ENCODE measurements at places on chromosomes 7 and 10.

- DNase-seq = no peak
These were observed 54.9 kb downstream of the LRGUK start for GRCh38 chr7:134182078-134182477.

DNA sequence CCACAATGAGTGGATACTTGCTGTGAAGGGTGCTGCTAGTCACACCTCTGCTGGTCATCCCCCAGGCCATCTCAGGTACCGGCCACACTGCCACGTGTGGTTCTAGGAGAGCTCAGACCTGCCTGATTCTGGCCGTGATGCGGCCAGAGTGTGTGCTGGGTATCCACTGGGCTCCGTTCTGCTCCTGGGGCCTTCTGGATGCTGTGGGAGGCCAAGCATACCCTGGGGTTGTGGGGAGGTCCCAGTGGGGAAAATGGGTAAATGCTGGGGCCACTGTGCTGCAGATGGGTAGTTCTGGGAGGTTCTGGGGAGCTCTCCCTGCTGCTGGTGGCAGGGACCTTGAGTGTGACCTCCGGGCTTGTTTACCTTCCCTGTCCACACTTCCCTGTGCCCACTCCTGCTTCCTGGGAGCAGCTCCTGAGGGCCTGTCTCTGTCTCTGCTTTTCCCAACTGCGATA, 318.4 kb downstream of the GLRX3 start:
- DNase-seq = no peak

DNA sequence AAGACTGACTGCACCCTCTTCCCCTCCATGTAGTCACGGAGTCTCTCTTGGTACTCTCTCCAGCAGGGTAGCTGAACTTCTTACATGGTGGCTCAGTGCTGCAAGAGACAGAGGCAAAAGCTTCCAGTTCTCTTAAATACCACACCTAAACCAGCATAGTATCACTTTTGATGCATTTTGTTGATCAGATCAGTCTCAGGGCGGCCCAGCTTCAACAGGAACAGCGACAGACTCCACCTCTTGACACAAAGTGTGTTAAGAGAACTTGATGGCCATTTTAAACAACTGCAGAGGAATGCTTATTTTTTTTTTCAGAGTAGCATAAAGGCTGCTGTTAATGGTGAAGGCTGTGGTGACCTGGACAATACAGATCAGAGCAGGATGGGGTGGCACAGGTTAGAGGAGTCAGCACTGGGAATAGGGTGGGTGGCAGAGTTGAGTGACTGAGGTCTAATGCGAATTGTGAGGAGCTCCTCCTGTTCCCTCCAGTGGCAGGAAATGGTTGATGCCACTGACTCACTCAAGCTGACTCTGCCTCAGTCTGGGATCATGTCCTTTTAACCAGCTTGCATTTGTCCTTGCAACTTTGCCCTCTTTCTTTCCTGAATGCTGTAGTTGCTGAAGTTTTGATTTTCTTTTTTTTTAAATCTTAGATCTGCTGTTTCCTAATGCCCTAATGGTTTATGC, 17.3 kb downstream of the MGAM start:
- no peak for DNase-seq

- DNase-seq = no peak
These were observed 12.1 kb downstream of the KCNH2 start for GRCh38 chr7:150966002-150966401.

GRCh38 chr7:36459236-36459960, 69.7 kb downstream of the ANLN start:
- DNase-seq = no peak

DNA sequence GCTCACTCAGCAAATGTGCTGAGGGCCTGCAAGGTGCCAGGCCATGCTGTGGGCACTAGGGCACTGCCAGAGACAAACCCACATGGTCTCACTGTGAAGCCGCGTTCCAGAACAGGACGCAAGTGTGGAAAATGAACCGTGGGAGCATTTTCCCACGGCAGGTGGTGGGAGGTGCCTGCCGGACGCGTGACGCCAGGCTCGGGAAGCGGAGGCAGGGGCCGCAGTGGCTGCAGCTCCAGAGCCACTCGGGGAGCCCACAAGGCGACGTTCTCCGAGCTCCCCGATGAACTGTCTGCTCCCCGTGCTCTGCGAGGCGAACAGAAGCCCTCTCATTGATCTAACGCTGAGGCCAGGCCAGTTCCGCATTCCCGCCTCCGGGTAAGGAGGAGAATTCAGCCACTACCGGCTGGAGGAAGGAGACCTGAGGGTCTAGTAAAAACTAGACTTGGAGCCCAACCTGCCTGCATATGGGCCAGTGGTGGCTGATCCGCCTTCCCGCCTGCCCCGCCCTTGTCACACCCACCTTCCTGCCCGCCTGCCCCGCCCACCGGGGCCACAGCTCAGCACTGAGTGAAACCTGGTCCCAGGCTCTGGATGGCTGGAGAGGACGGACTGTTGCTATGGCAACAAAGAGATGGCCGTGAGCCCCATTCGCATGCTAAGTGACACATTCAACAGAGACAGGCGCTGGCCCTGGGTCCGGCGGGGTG, 13.1 kb downstream of the ADGRA1 start:
- DNase-seq = no peak

DNA sequence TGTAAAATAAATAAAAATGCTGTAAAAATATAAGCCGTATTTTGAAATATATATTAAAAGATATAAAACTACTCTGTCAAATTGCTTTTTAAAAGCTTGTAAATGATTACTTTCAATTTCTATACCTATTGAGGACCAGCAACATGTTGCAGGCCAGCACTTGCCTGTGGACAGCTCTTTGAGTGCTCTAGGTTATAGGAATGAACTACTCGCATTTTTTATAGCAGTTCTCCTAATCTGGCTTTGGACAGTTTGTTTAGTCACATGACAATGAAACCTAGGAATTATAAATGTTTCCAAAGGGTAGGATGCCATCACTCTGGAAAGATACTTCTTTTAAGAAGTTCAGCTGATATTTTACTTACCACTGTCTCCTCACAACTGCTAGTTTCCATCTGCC, 117.7 kb upstream of the PTPRZ1 start:
- DNase-seq = no peak

DNA sequence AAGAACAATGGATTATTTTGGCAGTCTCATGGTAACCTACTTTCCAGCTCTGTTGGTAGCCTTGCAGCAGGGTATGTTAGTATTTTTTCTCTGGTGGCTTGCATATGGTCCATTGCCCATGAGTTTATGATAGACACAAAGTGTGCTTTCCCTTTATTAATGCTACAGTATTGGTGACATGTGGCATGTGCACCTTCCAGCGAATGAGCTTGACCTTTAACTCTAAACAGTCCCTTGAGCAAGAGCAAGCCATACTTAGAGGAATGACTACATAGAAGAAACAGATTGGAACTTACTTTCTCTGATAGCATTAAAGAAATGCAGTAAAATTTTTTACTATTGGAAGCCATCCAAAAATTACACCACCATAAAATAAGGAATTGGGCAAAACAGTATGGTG, 73.9 kb downstream of the VTI1A start:
- DNase-seq = no peak

- no peak for DNase-seq
These were observed 42.6 kb upstream of the GPR37 start for GRCh38 chr7:124808206-124808605.

- DNase-seq = no peak
These were observed 36.6 kb downstream of the ABCB5 start for GRCh38 chr7:20651960-20652544.

- no peak for DNase-seq
These were observed 462.3 kb downstream of the PHTF2 start for GRCh38 chr7:78260826-78261225.

GRCh38 chr7:35694161-35694783, 663 bp downstream of the HERPUD2 start:
- no peak for DNase-seq

DNA sequence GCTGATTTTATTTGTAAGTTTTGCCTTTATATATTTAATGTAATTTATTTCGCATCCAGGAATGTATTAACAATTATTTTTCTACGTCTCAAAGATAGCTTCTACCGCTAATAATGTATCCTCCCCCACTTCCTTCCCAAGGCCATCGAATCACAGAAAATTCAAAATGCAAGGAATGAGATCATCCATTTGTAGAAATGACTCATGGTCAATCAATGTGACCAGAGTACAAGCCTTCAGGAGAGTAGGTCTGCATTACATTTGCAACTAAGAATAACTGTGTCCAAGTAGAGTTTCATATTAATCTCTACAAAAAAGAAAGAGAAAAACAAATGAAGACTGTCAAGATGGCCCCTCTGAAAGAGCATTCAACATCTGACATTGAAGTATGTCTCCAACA, 205.9 kb upstream of the PHF14 start:
- no peak for DNase-seq

- DNase-seq = no peak
These were observed 4.0 kb downstream of the NUDT5 start for GRCh38 chr10:12191715-12192114.

- no peak for DNase-seq
These were observed 56.9 kb downstream of the SORBS1 start for GRCh38 chr10:95504246-95504691.

DNA sequence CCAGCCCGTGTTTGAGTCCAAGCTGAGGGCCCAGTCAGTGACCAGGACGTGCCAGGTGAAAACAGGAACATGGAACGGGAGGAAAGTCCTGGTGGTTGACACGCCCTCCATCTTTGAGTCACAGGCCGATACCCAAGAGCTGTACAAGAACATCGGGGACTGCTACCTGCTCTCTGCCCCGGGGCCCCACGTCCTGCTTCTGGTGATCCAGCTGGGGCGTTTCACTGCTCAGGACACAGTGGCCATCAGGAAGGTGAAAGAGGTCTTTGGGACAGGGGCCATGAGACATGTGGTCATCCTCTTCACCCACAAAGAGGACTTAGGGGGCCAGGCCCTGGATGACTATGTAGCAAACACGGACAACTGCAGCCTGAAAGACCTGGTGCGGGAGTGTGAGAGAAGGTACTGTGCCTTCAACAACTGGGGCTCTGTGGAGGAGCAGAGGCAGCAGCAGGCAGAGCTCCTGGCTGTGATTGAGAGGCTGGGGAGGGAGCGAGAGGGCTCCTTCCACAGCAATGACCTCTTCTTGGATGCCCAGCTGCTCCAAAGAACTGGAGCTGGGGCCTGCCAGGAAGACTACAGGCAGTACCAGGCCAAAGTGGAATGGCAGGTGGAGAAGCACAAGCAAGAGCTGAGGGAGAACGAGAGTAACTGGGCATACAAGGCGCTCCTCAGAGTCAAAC, 5.2 kb downstream of the GIMAP5 start:
- no peak for DNase-seq

DNA sequence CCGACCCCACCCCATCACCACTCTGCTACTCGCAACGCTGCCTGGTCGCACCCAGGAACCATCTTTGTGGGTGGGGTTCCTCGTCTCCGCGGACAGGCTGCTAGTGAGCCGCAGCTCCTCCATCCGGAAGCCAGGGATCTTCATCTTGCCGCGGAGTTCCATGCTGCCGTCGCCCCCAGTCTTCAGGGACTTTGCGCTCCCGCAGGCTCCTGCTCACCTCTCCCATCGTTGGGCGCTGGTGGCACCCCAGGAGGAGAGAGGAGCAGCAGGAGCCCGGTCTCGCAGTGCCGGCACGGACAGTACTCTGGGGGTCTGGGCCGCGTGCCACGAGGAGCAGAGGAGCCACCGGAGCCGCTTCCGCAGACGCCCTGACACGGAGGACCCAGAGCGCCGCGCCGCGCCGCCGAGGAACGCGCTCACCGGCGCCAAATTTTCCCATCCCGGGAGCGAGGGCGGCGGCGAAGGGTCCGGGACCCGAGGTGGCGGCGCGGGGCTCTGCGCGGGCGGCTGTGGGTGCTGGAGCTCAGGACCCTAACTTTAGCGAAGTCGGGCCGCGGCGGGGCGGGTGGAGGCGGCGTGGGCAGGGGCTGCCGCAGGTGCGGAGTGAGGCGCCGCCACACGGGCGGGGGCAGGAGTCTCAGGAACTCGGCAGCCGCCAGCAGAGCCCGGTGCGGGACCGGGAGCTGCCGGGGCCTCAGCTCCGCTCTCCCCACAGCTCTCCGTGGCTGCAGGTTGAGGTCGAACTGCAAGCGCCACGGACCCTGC, 750.1 kb upstream of the SORCS1 start:
- DNase-seq = no peak

DNA sequence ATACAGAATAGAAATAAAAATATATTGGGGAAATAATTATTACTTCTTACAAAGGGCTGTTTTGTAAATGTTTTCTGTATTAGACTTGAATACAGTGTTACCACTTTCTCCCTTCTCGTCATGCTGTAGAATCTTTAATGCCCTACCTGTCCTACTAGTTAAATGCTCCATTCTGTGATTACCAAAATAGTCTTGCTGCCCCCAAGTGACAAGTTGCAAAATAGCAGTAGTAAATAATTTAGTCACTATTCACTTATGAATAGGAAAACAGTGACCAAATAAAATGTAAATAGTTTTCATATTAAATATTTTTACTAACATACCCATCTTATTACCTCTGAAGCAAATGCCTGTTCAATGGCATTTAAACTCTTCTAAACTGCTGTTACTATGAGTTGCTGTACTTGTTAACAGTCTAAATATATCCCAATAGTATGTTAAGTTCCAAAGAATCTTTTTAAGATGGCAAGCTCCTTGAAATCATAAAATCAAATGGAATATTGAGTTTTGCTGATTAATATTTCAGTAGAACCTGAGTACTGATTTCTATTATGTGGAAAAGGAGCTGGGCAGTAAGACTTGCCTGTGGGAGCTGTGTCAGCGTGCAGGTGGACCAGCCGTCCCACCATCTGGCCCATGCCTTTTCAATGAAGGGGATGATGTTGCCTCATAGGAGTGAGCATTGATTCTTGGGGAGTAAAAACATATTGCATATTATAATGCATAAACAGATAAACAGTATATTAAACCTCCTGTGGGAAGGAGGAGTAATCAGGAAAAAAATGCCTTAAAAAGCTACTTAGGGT, 18.1 kb upstream of the OIT3 start:
- DNase-seq = peak; percentile 62

GRCh38 chr7:159104188-159104920, 40.3 kb downstream of the VIPR2 start:
- no peak for DNase-seq

DNA sequence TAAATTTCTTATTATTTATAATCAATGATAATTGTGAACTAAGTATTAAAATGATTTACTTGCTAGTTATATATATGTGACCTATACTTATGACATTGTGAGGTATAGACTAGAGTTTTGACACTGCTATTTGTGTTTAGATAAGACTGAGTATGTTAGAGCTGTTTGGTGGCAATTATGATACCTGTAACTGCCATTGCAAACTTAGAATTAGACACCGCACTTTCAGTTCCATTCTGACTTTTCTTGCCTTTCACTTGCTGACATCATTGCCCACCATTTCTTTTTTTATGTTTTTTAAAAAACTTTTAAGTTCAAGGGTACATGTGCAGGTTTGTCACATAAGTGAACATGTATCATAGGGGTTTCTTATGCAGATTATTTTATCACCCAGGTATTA, 214.5 kb downstream of the MBL2 start:
- DNase-seq = no peak

DNA sequence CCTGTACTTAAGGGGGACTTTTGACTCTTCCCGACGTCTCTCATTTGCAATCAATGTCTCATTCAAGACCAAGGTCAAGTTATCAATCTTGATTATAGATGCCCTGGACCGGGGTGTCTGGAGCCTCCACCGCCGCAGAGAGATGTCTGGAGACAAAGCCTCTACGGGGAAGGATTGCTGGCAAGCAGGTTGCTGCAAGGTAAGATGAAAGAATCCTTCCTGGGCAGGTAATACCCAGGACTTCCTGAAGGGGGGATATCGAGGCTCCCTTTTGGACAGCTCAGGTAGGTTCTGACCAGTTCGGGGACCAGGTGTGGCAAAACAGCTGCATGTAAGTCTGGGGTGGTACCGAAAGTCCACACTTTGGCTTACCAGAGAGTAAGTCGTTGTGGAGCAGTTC, 12.5 kb upstream of the CUX1 start:
- DNase-seq = no peak
